Uterine smooth muscle cell (primary cell): ENCODE measurements at places on chromosomes 3 and 15. TPM values are rescaled to one million over a fixed set of nuclear protein-coding genes. Genes with fewer than 3 reads are reported as not detected.

The SNTN gene
- not detected in 2 replicates for total RNA-seq

The GPR171 gene
- total RNA-seq, result not detected in 2 replicates

The SLC28A2 gene
- total RNA-seq, result not detected in 2 replicates

The SEMA3B gene
- 6.8 and 29.5 TPM in 2 replicates for total RNA-seq

The CACNA2D2 gene
- total RNA-seq, result under 0.01 TPM in 2 replicates

The FHIT gene
- total RNA-seq, result 2.0 and 2.1 TPM in 2 replicates

The FBXO40 gene
- under 0.01 TPM in 1 of 2 replicates, not detected in the other for total RNA-seq

The BCHE gene
- total RNA-seq, result 8.2 and 13.4 TPM in 2 replicates

The PDIA5 gene
- total RNA-seq, result 34.6 and 60.2 TPM in 2 replicates

The C3orf49 gene
- not detected in 2 replicates for total RNA-seq

The MAP2K5 gene
- 5.1 and 6.0 TPM in 2 replicates for total RNA-seq

The ARPIN gene
- 12.2 and 13.5 TPM in 2 replicates for total RNA-seq

The SLC12A8 gene
- 3.2 and 6.9 TPM in 2 replicates for total RNA-seq

The SCG5 gene
- 3.2 and 14.7 TPM in 2 replicates for total RNA-seq

The BNC1 gene
- 10.0 and 11.3 TPM in 2 replicates for total RNA-seq

The CYP8B1 gene
- total RNA-seq, result under 0.01 TPM in 1 of 2 replicates, not detected in the other

The TNFAIP8L3 gene
- total RNA-seq, result 8.6 and 13.0 TPM in 2 replicates

The RBP2 gene
- not detected in 2 replicates for total RNA-seq

The ZNF501 gene
- 7.1 and 8.1 TPM in 2 replicates for total RNA-seq

The PLXNB1 gene
- total RNA-seq, result 14.7 and 30.0 TPM in 2 replicates

The BFSP2 gene
- total RNA-seq, result not detected in 2 replicates

The SLC24A5 gene
- total RNA-seq, result not detected in 2 replicates

The MCF2L2 gene
- 0.66 and 1.9 TPM in 2 replicates for total RNA-seq

The CELF6 gene
- total RNA-seq, result 0.11 and 0.37 TPM in 2 replicates

The NMNAT3 gene
- 0.33 and 2.4 TPM in 2 replicates for total RNA-seq

The ALS2CL gene
- total RNA-seq, result 1.4 and 1.9 TPM in 2 replicates

The USP50 gene
- 0.62 TPM in 1 of 2 replicates, not detected in the other for total RNA-seq

The AMOTL2 gene
- total RNA-seq, result 75.3 and 100 TPM in 2 replicates

The CCR3 gene
- not detected in 2 replicates for total RNA-seq

The TMEM40 gene
- total RNA-seq, result not detected in 2 replicates

The GOLGA8T gene
- total RNA-seq, result not detected in 2 replicates

The DNAJA4 gene
- 5.4 and 5.9 TPM in 2 replicates for total RNA-seq

The NANOGP8 gene
- not detected in 2 replicates for total RNA-seq

The TRH gene
- not detected in 2 replicates for total RNA-seq

The KIF15 gene
- total RNA-seq, result 7.4 and 27.2 TPM in 2 replicates

The CHRNA5 gene
- total RNA-seq, result 1.6 and 5.1 TPM in 2 replicates

The CLDN1 gene
- total RNA-seq, result 0.25 and 0.55 TPM in 2 replicates

The GP5 gene
- total RNA-seq, result under 0.01 TPM in 1 of 2 replicates, not detected in the other

The CCDC54 gene
- total RNA-seq, result not detected in 2 replicates

The ALDH1A3 gene
- 54.7 and 94.0 TPM in 2 replicates for total RNA-seq
